ENCODE measurements at places on chromosomes 3 and 15.

DNA sequence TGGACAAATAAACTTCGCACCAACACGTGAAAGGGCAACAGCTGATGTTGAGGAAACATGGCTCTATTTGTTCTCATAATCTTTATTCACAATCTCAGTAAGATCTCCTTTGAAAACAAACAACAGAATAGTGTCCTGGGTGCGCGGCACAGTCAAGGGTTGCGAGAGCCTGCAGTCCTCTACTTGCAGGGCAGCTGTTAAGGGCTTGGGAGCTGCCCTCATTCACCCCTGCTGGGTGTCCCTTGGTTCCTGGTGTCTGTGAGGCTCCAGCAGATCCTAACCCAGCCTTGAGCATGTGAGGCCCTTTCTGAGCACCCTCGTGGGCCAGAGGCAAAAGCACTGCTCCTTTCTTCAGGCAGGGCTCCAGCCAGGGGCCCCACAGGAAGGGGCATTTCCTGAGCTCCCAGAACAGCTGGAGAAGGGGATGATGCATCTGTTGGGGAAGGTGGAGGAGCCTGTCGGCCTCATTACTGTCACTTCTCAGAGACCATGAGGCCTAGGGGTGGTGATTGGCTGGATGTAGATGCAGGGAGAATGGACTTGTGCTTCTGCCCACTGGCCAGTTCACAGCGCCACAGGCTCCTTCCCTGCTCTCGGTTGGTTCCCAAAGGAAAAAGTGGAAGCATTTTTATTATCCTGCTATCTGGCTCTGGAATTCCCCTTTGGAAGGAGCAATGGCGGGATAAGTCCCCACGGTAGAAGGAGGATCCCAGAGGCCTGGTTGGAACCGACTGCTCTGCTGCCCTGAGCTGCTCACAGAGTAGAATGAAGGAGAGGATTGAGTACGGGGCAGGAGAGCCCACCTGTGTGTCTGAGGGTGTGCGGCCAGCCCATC is 51.9 kb upstream of the KLF13 start:
- DNase-seq = no peak

- DNase-seq = no peak
Measured at GRCh38 chr15:29889542-29890329, 67.5 kb upstream of the TJP1 start.

GRCh38 chr15:59298225-59298853 is 74.3 kb downstream of the MYO1E start:
- DNase-seq = peak; percentile 91

DNA sequence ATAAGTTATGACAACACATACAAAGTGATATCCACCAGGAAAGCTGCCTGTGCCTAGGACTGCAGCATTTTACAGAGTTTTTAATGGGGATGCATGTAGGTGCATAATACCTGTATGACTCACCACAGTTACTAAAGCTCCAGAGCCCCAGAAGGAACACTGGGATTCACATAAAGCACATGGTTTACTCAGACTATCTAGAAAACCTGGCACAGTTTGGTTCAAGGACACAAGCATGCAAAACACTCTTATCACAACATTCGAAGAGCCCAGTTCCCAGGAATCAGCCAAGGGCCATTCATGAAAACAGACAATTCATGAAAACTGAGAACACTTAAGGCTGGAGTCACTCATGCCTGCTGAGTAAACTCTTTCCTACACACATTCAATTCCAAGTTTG is 261.0 kb downstream of the PYDC2 start:
- no peak for DNase-seq

DNA sequence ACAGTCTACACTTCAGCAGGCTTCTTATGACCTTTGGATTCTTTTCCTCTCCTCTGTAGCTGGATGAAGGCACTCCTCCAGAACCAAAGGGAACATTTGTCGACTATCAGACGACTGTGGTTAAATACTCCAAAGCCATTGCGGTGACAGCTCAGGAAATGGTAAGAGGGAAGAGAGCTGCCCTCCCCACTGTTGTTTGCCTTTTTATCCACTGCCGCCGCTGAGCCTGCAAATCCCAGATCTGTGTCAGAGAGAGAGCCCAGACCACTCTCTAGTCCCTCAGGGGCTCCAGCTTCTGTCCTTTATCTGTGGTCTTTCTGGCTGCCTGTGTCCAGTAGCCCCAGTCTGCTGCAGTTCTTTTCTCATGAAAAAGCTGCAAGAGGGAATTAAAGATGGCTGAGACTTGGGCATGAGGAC is 261.5 kb upstream of the TPM1 start:
- no peak for DNase-seq

- DNase-seq = no peak
Measured at GRCh38 chr3:59085976-59086375, 36.2 kb upstream of the CFAP20DC start.

DNA sequence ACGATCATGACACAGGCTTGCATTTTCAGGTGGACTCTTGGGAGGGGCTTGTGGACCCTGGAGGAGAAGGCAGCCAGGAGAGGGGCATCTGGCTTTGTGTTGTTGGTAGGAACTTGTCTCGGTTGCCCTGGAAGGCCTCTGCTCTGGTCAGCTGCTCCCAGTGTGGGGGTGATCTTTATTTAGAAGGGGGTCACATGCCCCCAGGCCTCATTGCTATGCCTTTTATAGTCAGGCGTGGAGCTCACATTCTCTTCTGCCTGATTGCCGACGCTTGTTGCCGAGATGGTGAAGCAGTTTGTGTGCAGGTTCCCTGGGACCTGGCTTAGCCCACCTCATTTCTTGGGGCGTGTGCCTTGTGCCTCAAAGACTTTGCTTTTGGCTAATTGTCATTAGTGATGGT is 66.6 kb downstream of the IGF1R start:
- DNase-seq = no peak

- no peak for DNase-seq
Measured at GRCh38 chr15:59069430-59069829, 35.5 kb upstream of the CCNB2 start.

DNA sequence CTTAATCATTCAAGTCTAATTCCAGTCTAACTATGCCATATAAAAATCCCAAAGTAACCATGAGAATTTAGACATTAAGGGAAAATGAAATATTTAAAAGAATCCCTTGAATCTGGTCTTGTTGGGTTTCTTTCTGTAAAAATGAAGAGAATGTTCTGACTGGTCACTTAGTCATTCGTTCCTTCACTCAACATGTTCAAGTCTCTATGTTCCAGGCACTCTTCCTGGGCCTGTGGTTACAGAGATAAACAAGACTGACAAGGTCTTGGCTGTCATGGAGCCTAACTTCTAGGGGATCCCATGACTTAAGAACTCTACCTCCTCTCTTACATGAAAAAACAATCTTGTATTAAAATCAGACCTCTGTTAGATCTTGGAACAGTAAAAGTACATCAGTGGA is 638.6 kb upstream of the TBL1XR1 start:
- DNase-seq = peak; percentile 72

GRCh38 chr3:138907539-138907938 is 39.4 kb downstream of the FOXL2 start:
- no peak for DNase-seq

DNA sequence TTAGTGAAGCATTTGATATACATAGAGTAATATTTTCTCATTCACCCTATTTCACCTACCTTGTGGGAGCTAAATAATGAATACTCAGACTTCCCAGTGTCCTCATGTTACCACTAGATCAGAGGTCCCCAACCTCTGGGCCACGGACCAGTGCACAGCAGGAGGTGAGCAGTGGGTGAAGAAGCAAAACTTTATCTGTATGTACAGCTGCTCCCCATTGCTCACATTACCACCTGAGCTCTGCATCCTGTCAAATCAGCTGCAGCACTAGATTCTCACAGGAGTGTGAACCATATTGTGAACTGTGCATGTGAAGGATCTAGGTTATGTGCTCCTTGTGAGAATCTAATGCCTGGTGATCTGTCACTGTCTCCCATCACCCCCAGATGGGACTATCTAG is 79.4 kb downstream of the RETNLB start:
- DNase-seq = no peak

GRCh38 chr3:126422121-126422520 is 27.4 kb downstream of the CFAP100 start:
- no peak for DNase-seq

GRCh38 chr3:27544372-27544865 is 60.2 kb upstream of the SLC4A7 start:
- no peak for DNase-seq

GRCh38 chr3:101042996-101043686 is 49.9 kb upstream of the ABI3BP start:
- no peak for DNase-seq

DNA sequence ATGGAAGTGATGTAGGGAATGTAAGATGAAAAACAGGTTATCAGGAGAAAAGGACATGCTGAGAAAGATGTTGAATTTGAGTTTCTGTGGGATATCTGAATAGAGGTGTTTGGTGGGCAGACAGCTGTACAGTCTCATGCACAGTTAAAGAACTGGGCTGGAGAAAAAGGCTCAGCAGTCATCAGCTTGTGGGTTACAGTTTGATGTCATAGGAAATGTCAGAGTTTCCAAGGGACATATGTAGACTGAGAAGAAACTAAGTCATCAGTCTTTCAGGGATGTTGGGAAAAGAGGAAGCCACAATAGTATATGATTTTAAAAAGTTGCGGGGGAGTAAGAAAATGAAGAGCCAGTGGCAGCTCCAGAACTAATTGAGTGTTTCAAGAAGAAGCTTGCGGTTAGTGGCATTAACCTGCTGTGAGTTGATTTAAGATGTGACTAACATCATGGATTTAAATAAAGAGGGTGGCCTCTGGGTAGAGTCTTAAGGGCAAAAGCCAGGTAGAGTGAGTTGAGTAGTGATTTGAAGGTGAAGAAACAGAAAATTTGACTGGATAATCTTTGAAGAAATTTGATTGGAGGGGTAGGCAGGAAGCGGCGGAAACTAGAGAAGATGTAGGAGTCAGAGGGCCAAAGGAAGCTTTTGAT is 24.6 kb downstream of the GORASP1 start:
- DNase-seq = no peak

DNA sequence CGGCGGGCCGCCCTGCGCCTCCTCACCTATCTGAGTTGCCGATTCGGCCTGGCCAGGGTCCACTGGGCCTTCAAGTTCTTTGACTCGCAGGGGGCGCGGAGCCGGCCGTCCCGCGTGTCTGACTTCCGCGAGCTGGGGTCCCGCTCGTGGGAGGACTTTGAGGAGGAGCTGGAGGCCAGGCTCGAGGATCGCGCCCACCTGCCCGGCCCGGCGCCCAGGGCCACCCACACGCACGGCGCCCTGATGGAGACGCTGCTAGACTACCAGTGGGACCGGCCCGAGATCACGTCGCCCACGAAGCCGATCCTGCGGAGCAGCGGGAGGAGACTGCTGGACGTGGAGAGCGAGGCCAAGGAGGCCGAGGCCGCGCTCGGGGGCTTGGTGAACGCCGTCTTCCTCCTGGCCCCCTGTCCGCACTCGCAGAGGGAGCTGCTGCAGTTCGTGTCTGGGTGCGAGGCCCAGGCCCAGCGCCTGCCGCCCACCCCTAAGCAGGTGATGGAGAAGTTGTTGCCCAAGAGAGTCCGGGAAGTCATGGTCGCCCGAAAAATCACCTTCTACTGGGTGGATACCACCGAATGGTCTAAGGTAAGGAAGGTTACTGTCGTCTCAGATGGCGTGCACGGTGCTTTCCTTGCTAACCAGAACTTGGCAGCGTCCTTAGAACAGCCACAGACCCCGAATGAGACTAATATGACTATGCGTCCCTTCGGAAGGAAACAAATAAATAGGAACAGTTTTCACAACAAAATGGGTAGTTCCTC is 567 bp downstream of the TICRR start:
- DNase-seq = no peak

DNA sequence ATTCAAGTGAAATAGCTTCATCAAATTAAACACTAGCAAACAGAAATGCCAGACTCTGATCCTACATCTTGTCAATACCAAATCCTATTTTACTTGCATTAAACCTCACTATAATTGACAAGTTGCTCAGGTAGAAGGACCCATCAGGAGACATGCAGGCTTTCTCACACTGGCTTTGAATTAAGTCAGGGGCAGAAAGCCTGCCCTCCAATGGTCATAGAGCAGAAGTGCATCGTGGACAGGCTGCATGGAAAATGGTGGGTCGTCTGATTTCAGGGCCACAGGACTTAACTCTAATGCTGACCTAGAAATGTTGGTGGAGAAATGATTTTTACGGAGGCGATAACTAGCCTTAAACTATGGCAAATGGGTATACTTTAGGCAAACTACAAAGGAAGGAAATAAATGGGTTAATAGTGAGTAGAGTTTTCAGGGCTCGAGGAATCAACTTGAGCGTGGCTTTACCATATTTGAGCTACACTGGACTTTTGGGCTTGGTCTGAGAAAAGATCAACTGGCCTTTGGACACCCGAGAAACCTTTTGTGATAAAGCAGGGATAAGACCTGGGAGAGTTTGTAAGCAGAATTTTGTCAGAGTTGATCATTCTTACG is 283.9 kb downstream of the GRM7 start:
- DNase-seq = no peak

DNA sequence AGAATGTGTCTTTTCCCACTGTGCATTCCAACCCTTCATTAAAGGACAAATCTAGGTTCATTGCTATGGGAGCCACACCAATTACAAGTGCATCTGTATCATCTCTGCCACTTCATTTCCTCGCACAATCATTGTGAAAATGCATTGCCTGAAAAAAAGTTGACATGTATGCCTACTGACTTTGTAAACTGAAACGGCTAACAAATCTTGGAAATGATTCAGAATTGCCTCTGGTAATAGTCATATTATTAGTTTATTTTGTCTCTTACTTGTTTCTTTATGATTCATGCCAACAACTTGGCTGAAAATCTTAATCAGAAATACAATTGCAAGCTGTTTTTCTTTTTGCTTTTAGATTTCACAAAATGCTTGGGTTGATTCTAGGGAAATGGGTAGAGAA is 497.1 kb downstream of the ZIC1 start:
- no peak for DNase-seq

GRCh38 chr3:50666837-50667236 is 7.9 kb upstream of the DOCK3 start:
- DNase-seq = no peak

Data from kidney epithelial cell (primary cell).